ENCODE measurements at places on chromosomes 6 and 20.

- peak; percentile 36 for DNase-seq
Observed at GRCh38 chr6:41560431-41561192, 14.4 kb downstream of the FOXP4 start.

- DNase-seq: no peak
Observed at GRCh38 chr20:37804584-37805566, 98.1 kb upstream of the VSTM2L start.

DNA sequence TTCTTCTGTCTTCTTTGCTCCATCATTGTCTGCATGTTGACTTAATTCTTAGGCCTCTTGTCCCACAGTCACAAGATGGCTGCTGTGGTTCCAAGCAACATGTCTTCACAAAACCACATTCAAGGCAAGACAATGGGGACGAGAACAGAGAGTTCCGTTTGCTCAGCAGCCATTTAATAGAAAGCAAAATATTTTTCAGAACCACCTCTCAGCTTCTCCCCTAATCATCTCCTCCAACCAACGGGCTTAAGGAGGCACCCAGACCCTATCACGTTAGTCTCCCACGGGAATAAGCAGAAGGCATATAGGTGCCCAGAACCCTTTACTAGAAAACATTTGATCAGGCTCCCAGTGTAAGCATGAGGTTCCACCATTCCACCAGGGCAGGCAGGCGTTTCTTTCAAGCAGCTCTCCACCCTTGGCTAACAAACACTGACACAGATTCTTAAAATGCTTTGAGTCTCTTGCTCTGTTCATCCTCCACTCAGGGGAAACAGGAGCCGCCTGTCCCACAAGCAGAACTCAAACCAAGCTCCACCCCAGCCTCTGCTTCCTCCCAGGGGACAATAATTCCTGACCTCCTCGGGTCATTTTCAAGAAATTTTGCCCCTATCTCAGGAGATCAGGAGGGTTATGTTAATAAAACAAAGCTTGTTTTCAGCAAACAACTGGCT is 19.0 kb downstream of the BMP7 start:
- no peak for DNase-seq

DNA sequence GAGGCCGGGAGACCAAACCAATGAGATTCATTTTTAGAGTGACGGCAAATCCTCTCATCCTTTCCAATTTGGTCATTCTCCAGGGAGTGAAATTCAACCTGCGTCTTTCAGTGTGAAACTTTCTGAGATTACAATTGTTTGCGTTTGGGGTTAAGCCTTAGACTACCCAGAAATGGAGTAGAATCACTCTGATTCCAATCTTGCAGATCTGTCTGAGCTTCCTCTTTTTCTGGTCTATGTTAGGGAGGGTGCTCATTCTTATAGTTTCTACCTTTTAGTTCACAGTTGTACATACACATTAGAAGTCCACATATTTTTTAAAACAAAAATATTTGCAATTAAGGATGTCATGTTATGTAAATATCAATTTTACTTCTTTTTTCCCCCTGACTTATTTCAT is 183.0 kb upstream of the PHACTR1 start:
- no peak for DNase-seq

DNA sequence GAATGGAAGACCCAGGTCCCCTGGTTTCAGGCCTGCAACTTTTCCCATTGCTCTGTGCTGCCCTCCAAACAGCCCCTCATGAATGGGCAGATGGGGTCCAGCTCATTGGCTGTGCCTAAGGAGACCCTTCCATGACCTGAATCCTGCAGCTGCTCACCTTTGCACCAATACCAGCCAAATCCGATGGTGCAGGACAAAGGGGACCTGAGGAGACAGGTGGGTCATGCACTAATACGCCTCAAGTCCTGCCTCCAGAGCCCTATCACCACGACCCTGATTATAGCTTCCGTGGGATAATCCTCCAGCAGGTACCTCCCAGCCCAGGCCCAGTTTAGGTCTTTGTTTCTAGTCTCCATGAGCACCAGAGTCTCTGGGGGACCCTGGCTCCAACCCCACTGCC is 16.8 kb downstream of the TREM1 start:
- DNase-seq: no peak

DNA sequence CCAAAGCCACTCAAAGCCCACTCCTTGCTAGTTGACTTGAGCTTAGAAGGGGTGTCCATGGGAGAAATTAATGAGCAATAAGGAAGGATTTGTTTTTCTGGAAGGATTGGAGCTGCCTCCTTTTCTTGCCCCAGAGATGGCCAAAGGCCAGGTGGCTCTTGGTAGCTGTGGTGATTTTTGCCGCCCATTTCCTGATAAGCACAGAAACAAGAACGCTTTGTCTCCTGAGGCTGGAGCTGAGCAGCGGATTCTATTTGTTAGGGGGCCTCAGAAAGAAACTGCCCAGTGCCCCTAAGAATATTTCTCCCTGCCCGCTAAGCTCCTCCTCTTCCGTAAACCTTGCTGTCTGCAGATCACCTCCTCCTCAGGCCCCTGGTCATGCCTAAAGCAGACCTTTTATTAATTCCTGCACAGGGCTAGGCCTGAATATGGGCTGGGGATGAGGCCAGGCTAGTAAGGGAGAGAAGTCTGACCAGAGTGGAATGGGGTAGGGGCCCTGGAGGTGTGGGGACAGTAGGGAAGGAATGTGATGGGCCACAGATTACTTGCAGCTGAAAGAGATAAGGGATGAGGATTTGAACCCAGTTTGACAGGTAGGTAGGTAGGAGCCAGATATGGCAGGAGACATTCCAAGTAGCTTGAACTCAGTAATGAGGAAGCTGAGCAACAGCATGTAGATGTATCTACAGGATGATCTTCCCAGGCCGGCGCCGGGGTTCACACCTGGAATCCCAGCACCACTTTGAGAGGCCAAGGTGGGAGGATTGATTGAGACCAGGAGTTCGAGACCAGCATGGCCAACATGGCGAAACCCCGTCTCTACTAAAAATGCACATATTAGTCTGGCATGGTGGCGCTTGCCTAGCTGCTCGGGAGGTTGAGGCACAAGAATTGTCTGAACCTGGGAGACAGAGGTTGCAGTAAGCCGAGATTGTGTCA is 71.2 kb upstream of the NAA20 start:
- no peak for DNase-seq

- DNase-seq: no peak
Observed at GRCh38 chr6:99603421-99604165, 3.0 kb upstream of the PRDM13 start.
